ENCODE measurements at places on chromosomes 12 and 14.

DNA sequence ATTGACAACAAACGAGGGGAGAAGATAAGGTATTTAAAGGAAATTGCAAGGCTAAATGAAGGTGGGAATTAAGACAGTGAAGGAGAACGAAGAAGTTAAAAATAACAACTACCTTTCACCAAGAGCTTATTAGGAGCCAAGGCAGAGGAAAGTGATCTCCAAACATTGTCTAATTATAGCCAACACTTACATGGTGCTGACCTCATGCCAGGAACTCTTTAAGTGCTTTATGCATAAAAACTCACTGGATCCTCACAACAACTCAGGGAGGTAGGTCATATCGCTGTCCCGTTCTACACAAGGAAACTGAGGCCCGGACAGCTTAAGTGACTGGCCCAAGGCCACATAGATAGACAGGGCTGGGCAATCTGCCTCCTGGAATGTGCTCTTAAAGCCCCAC lies 19.5 kb downstream of the TAMALIN start:
- no peak for DNase-seq

DNA sequence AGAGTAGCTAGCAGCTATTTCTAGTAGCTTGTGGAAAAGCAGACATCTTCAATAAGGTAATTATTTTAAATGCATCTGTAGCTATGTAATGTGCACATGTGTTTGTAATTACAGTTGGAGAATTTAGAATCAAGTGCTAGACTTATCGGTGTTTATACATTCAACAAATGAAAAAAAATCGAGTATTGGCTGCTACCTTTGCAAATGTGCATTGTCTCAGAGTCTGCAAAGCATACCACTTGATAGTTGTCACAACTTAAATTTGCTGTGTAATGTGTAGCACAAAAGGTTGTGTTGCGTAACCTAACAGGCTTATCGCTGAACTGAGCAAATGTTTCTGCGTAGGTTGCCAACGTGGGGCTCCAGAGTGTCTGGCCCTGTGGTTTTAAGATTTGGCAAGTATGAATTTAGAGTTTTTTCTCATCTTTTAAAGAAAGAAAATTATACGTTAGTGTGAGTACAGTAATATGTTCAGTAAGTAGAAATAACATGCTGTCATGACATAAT lies 44.3 kb downstream of the TMTC2 start:
- peak; percentile 6 for DNase-seq

- DNase-seq = peak; percentile 82
These were observed 10.9 kb upstream of the PIK3C2G start for GRCh38 chr12:18250313-18250916.

- DNase-seq = no peak
These were observed 115.6 kb upstream of the TMTC1 start for GRCh38 chr12:29899212-29899931.

DNA sequence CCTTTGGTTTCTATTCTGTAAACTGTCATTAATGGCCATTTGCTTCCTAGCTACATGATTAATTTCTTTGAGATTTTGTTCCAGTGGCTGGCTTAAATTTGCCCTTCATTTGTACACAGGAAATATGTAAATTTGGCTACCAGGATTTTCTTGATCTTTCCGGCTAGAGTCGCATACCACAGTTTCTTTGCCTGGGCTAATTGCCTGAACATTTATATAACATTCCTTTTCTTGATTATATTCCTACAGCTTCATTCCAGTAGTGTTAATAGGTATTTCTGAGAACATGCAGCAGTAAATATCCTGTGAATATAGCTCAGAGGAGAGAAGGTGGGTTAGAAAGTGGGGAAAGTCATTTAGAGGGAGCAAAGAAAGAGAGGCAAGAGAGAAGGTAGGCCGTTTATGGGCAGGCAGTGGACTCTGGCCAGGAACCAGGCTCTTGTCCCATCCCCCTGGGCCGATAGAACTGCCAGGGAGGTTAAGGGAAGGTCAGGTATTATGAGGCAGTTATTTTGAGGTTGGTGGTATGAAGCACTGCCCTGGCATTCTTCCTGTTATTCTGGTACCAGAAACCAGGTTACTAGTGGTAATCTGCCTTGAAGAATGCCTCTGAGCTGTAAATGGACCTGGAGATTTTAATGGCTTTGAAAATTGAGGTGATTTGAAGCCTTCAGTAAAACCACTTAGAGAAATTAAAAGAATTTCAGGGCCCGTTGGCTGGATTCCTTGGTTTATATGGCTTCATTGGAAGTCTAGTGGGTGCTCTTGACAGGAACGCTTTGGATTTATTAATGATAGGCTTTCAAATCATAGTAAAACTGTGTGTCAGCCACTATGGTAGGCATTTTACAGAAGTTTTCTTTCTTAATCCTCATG lies 4.4 kb downstream of the RNF10 start:
- DNase-seq = peak; percentile 42

DNA sequence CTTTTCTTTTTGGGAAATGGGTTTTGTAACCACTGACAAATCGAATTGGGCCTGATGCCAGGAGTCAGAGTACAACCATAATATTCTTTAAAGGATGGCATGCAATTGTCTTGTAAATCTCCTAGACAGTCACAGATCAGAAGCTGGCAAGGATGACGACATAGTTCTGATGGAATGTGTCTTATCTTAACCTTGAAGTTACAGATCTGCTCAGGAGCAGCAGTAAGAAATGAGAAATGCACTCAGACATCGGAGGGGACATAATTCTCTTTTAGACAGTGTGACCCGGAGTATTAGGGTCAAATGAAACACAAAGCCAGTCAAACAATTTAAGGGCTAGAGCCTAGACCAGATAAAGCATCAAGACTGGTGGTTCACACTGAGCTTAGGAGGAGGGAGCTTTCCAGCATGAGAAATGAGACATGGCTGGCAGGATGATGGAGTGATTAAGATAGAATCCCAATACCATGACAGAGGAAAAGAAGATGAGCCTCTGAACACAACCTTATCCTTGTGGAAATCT lies 17.5 kb downstream of the CBX5 start:
- peak; percentile 68 for DNase-seq

GRCh38 chr14:97156705-97157104 lies 359.5 kb downstream of the VRK1 start:
- DNase-seq = no peak

DNA sequence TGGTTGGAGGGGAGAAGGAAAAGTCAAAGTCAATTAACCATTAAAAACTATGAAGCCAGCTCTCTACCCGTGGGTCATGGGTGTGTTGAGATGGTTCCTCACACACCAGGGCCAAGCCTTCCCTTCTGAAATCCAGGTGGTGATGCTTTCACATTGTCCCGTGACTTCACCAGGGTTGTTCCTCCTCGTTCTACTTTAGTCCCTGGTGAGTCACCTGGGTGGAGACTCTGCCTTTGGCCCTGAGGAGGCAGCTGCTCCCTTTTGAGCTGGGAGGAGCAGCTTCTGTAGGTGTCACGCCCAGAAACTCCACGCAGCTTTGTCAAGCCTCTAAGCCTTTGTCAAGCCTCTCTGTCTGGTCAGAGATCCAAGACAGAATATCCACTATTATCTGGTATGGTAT lies 348.3 kb downstream of the BMP4 start:
- DNase-seq = no peak

DNA sequence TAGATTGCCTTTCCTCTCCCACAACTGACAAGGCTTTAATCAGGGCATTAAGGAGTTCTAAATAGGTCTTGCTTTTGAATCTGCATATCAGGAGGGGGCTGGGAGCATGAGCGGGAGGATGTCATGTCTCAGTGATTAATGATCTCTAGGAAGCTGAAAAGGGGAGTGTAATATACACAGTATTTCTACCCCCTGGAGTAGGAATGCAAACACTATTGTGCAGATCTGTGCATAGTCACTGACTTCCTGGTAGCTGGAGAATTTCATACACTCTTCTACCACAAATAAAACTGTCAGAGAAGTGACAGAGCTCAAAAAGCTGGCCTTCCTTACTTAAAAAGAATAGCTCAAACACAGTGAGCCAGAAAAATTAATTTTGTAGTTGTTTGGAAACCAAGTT lies 65.8 kb downstream of the RIC8B start:
- DNase-seq = peak; percentile 8

GRCh38 chr12:128680555-128680954 lies 143.2 kb downstream of the SLC15A4 start:
- no peak for DNase-seq

DNA sequence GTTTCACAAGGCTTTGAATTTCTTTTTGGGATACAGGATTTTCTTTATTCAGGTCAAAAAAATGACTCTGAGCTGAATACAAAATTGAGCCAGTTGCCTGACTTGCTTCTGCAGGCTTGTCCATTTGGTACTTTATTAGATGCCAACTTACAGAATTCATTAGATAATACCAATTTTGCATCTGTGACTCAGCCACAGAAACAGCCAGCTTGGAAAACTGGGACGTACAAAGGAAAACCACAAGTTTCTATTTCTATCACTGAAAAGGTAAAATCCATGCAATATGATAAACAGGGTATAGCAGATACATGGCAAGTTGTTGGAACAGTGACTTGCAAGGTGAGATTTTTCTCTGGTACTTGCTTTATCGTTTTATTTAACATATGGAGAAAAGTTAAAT lies 5.8 kb downstream of the AP5M1 start:
- DNase-seq = no peak

GRCh38 chr14:31889297-31889696 lies 187.8 kb upstream of the ARHGAP5 start:
- no peak for DNase-seq

GRCh38 chr12:13000925-13001774 lies 1.1 kb upstream of the HEBP1 start:
- DNase-seq = peak; percentile 84

DNA sequence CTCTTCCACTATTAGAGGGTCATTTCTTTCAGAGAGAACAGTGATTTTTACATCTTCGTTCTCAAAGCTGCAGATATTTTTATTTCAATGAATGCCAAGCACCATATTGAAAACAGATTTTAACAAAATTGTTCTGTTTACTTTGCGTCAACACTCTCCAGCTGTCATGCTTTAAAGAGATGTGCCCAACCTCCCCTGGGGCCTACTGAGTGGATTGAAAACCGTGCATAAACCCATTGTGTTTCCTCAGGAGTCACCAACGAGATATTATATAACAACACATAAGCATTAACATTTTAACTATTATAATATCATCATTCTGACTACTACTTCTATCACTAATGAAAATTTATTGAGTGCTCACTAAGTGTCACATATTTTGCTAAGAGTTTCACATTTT lies 81.6 kb downstream of the MYF5 start:
- DNase-seq = no peak

DNA sequence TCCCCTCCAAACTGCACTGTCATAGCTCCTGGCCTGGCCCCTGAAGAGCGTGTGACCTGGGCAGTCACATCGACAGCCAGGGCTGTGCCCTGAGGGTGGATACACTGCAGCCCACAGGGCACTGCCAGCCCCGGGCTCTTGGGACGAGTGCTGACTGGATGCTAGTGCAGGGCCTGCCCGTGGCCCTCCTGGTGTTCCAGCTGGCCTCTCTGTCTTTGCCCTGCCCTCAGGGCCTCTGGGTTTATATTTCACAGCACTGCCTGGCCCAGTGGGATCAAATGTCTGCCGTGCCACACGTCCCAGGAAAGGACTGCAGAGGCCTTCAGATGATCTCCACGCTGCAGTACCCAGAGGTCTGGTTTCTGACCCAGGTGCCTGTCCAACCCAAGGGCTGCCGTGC lies 10.1 kb upstream of the CCDC197 start:
- DNase-seq = no peak

GRCh38 chr12:106033161-106033675 lies 105.5 kb downstream of the NUAK1 start:
- no peak for DNase-seq
